Nephron progenitor cell (in vitro differentiated cells): ENCODE measurements at places on chromosomes 7 and 10.

- no peak for DNase-seq
Measured at GRCh38 chr10:110378533-110379108, 73.9 kb upstream of the SMNDC1 start.

DNA sequence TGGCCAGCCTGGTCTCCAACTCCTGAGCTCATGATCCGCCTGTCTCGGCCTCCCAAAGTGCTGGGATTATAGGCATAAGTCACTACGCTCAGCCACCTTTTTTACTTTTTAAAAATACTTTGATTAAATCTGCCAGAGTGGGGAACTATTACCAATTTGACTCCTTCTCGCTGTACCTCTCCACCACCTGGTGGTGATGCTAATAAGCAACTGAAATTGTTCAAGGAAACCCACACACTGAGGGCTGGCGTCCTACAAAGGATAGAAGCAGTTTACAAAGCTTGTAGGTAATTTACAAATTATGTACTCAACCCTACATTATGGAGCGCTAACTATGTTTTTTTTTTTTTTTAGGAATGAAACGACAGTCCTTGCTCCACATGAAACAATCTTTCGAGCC, 111.1 kb downstream of the CPED1 start:
- DNase-seq = no peak

DNA sequence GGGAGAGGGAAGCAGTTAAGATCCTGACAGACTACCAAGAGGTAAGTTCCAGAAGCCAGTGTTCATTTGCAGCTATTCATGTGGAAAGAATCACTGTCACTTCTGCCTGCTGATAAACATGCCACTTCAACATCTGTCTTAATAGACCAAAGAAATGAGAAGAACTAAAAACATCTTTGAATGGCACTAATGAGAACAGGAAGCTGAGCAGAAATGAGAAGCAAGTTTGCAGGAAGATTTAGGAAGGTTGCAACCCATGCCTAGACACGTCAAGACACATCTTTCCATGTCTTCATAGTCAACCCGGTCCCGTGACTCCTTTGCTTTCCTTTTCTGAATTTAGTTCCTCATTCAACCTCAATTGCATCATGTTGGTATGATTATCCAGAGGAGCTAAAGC, 180.0 kb downstream of the PDE1C start:
- no peak for DNase-seq

GRCh38 chr7:90180011-90180585, 25.8 kb downstream of the STEAP1 start:
- DNase-seq = no peak

- DNase-seq = no peak
Measured at GRCh38 chr10:114525368-114525949, 121.2 kb upstream of the AFAP1L2 start.

DNA sequence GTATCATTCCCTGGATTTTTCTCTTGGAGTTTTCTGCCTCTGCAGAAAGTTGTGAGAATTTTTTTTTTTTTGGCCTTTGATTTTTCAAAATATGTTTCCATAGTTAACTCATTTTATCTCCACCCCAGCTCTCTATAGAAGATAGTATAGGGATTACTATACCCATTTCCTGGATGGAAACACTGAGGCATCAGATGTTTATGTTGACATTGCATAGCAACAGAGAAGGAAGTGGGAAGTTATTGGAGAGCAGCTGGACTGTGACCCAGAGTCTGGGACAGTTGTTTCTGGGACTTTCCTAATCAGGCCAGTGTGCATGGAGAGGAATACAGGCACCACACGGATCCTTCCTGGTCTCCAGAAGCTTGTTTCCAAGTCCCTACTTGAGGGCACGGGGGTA, 158.0 kb downstream of the CDH23 start:
- no peak for DNase-seq

- no peak for DNase-seq
Measured at GRCh38 chr7:16524332-16524731, 2.3 kb upstream of the LRRC72 start.

DNA sequence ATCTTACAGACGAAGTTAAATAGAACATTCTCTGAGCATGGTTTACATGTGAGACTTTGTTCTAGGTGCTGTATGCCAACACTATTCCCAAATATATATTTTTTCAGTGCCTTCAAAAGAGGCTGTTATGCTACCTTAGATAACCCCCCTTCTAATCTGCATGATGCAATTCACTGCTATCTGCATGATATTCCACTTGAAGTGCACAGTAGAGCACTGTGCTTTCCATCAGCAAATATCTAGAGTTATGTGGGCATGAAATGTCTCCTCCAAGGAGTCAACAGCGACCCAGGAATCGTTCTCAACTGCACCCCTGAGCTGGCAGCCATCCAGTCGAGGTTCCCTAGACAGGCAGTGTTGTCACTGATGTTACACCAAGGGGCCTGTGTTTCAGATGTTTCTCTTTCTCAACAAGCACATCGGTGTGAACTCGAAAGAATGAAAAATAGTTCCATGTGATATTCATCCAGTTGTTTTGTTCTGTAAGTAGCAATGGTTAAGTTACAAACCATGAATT, 88.3 kb downstream of the PDE1C start:
- no peak for DNase-seq

GRCh38 chr10:46550076-46550790, 6.2 kb downstream of the GPRIN2 start:
- DNase-seq = peak; percentile 4

GRCh38 chr7:143447466-143447865, 4.2 kb downstream of the TAS2R60 start:
- no peak for DNase-seq

- no peak for DNase-seq
Measured at GRCh38 chr10:3791974-3792633, 7.1 kb upstream of the KLF6 start.

DNA sequence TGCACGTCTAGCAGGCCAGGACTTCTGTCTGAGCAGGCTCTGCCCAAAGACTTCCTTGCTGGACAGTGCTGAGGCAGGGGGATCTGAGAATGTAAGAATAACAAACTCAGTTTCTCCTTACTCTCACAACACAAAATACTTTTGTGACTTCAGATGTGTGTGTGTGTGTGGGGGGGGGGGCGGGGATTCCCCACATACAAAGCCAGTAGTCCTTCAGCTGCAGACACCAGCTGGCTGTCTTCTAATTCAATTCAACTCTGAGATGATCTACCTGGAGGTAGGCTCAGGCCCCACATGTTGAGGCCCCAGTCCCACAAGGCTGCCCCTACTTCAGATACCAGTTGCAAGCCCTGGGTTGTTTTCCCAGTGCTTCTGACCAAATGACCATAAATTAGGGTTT, 4.7 kb upstream of the CXCL12 start:
- no peak for DNase-seq

GRCh38 chr10:51522858-51523257, 176.5 kb downstream of the CSTF2T start:
- DNase-seq = no peak

DNA sequence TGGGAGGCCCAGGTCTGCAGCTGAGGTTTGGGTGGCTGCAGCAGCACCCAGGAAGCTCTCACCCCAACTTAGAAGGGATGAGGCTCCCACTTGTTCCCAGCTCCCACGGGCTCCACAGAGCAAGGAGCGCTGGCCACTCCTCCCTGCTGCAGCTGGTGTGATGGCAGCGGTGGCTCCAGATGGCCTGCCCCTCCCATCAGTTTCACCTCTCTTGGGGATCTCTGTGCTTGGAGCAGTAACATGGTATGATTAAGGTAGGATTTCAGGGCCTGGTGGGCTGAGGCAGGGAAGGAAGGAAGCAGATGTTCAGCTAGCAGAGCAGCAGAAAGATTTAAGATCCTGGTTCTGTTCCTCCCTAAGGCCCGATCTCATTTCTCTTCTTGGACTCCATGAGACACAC, 66.8 kb upstream of the KIF5B start:
- DNase-seq = no peak

- no peak for DNase-seq
Measured at GRCh38 chr7:149866779-149867447, 6.9 kb upstream of the ATP6V0E2 start.

GRCh38 chr7:76430836-76431235, 6.1 kb downstream of the ZP3 start:
- no peak for DNase-seq
